ENCODE measurements at places on chromosomes 2 and 18.

DNA sequence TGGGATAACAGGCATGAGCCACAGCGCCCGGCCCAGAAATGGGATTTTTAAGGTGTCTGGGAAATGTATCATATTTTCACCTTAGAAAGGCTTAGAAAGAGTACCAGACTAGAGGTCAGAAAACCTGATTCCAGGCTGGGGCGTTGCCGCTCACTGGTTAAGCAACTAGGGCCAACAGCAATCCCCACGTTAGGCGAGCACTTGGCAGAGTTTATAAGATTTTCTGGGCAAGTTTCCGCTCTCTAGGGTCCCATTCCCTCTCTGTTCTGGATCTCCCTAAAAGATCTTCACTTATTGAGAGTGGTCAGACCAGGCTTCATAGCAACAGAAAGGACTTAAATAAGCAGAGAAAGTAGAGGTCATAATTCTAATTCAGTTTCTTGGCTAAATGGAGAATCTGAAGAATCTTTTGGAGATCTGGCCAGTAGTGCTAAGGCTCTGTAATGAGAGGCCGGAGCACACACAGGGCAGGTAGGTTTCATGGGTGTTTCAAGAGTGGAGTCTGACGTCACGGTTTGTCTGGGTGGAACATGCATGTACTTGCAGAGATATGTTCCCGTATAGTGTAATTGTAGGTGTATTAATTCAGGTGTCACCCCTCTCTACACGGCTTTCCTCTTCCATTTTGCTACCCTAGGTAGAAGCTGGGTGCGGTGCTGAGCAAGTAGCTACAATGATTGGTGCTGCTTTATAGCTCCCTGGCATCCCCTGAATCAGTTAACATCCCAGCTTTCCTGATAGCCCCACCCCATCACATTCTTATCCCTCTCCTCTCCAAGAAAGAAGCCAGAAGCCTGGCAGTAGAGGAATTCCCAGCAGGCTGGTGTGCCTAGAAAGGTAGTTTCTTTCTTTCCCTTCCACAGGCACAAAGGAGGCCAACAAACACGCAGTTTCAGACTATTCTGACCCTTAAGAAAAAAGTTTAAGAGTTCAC, 4.4 kb upstream of the SMAD7 start:
- no peak for DNase-seq

DNA sequence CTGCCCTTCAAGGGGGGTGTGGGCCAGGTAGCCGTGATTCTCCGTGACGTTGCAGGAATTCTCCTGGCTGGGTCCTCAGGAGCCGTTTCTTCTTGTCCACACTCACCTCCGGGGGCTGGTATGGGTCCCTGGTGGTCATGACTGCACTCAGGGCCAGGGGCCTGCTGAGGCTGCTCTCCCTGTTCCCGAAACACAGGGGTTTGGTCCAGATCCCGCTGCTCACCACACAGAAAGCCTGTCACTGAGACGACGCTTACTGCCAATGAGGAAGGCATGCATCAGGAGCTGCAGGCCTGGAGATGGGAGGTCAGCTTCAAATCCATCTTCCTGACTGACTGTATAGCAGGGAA, 160.7 kb downstream of the RTP5 start:
- no peak for DNase-seq

- DNase-seq: no peak
These were observed 476.8 kb downstream of the MBD2 start for GRCh38 chr18:53747663-53748160.

- DNase-seq: no peak
These were observed 49.5 kb downstream of the LIPG start for GRCh38 chr18:49611316-49611715.

- DNase-seq: no peak
These were observed 19.8 kb downstream of the MPHOSPH10 start for GRCh38 chr2:71150082-71150816.

Data from right hindlimb (tissue), 1 donor.